GM12878 (cell line): ENCODE measurements at places on chromosomes 2 and 18.

- H3K4me3 ChIP-seq: no peak overlapping the region
- no peaks in the 10 kb centered on the region for H3K36me3 ChIP-seq
- peaks cover 9% of the 10 kb centered on the region; the same call in 1 of the 2 replicates for H3K4me1 ChIP-seq
- no peaks in the 10 kb centered on the region for H3K27me3 ChIP-seq
- no peak for DNase-seq
- H3K27ac ChIP-seq: no peak overlapping the region
These were observed 17.8 kb downstream of the SERPINB13 start for GRCh38 chr18:63604791-63605567.

- no peak overlapping the region for H3K4me3 ChIP-seq
- no peak overlapping the region for H3K27ac ChIP-seq
- H3K27me3 ChIP-seq: no peaks in the 10 kb centered on the region
- H3K36me3 ChIP-seq: no peaks in the 10 kb centered on the region
- H3K4me1 ChIP-seq: no peaks in the 10 kb centered on the region
These were observed 58.4 kb upstream of the TMEM247 start for GRCh38 chr2:46420945-46421344.

DNA sequence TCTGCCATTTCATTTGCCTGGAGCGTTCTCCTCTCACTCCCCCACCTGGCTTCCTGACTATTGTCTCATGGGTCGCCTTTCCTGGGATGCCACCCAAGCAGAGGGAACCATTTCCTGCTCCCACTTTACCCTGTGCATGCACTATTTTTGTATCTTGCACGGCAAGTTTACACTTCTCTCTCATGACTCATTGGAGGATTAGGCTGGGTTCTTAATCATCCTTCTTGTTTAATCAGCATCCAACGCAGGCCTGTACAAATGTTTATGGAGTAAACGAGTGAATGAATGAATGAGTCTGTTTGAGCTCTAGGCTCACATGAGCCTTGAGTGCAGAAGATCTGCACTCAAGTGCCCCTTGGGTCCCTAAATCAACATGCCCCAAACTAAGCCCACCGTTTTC is 3.8 kb upstream of the ARHGAP25 start:
- no peak overlapping the region for H3K27ac ChIP-seq
- DNase-seq: no peak
- H3K27me3 ChIP-seq: no peaks in the 10 kb centered on the region; the same call in 1 of the 2 replicates
- peaks cover 26% of the 10 kb centered on the region for H3K4me1 ChIP-seq
- H3K36me3 ChIP-seq: no peaks in the 10 kb centered on the region
- H3K4me3 ChIP-seq: no peak overlapping the region

GRCh38 chr2:167544602-167545001 is 656.3 kb downstream of the XIRP2 start:
- H3K4me1 ChIP-seq: no peaks in the 10 kb centered on the region
- H3K27ac ChIP-seq: no peak overlapping the region
- no peak for DNase-seq
- no peaks in the 10 kb centered on the region for H3K27me3 ChIP-seq
- H3K36me3 ChIP-seq: no peaks in the 10 kb centered on the region
- H3K4me3 ChIP-seq: no peak overlapping the region

DNA sequence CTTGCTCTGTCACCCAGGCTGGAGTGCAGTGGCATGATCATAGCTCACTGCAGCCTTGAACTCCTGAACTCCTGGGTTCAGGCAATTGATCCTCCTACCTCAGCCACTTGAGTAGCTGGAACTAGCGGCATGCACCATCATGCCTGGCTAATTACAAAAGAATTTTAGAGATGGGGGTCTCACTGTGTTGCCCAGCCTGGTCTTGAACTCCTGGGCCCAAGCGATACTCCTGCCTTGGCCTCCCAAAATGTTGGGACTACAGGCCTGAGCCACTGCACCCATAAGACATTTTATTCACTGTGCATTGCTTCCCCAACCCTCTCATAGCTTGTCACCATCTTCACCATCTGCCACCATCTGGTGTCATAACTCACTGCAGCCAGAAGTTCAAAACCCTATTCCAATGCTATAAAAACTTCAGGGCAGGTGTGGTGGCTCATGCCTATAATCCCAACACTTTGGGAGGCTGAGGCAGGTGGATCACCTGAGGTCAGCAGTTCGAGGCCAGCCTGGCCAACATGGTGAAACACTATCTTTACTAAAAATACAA is 78.7 kb downstream of the NCAPH start:
- no peaks in the 10 kb centered on the region for H3K36me3 ChIP-seq
- no peak overlapping the region for H3K4me3 ChIP-seq
- no peaks in the 10 kb centered on the region for H3K27me3 ChIP-seq
- H3K27ac ChIP-seq: no peak overlapping the region
- no peak for DNase-seq

- H3K27ac ChIP-seq: no peak overlapping the region
- no peaks in the 10 kb centered on the region; the same call in 1 of the 2 replicates for H3K4me1 ChIP-seq
- H3K27me3 ChIP-seq: peaks cover 2% of the 10 kb centered on the region
- no peak for DNase-seq
- no peak overlapping the region for H3K4me3 ChIP-seq
These were observed 14.1 kb upstream of the ZDBF2 start for GRCh38 chr2:206260188-206261012.

DNA sequence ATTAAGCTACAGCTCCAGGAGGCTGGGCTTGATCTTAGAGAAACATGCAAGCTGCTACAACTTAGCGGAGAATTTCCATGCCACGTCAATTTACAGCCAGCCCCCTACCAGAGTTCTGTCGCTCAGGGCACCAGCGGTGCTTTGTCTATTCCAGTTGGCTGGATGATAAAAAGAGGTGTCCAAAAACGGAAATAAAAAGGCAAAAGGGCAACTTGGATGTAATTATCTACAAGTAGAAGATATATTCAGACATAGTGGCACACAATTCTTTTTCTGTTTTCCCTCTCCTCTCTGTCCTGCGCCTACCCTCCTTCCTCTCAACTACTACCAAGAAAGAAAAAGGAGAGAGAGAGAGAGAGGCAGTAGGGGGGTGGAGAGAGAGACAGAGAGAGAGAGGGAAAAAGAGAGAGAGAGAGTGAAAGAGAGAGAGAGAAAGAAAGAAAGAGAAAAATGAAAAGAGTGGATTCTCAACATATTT is 363 bp upstream of the RFTN2 start:
- DNase-seq: no peak
- no peaks in the 10 kb centered on the region for H3K36me3 ChIP-seq
- no peak overlapping the region for H3K27ac ChIP-seq
- no peaks in the 10 kb centered on the region for H3K4me1 ChIP-seq

DNA sequence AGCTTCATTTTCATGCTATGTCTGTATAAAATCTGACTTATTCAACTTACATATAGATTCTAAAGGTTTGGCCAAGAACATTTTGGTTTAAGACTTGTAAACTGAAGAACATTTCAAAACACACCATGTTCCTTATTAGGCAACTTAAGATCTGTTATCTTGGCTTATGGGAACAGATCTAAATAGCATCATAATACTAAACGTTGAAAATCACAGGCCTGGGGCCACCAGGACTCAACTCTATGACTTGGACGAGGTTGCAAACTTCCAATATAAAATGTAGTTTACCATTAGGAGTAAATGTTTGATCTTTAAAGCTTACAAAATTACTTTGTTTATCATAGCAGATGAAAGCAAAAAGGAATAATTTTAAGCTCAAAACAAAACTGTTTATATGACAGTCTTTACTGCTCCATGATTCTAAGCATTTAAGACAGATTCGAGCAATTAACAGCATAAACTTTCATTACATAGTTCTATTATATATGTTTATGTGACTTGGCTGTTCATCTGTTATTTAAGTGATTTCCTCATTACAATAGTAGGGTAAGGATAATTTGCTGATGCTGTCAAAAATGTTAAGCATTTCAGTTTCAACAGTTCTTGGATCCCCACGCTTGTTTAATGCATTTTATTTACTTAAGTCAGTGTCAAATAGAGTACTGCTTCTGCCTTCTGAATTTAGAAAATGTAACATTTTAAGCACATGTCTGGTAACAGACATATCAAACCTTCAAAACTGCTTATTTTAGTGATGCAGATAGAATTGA is 8.3 kb downstream of the TCF4 start:
- H3K4me1 ChIP-seq: no peaks in the 10 kb centered on the region
- DNase-seq: no peak
- no peaks in the 10 kb centered on the region for H3K36me3 ChIP-seq
- no peak overlapping the region for H3K4me3 ChIP-seq
- H3K27ac ChIP-seq: no peak overlapping the region

DNA sequence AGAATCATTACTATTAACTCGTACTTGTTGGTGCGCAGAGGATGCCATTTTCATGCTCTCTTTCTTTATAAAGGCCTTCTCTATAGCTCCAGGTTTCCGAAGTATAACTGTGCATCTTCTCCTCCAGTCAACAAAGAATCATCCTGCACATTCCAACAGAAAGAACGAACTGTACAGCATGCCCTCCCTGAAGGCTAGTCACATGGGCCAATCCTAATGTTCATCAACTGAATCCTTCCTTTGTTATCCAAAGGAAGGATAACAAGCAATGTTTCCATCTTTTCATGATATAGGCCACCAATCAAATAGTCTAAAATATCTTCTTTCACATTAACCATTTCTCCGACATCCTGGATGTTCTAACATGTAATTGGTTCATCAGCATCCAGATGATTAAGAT is 66.9 kb upstream of the LDLRAD4 start:
- H3K4me1 ChIP-seq: no peaks in the 10 kb centered on the region
- no peaks in the 10 kb centered on the region for H3K36me3 ChIP-seq
- H3K27ac ChIP-seq: no peak overlapping the region
- no peaks in the 10 kb centered on the region for H3K27me3 ChIP-seq
- DNase-seq: no peak
- H3K4me3 ChIP-seq: no peak overlapping the region

GRCh38 chr18:30597202-30597601 is 445.3 kb downstream of the DSC3 start:
- no peak overlapping the region for H3K4me3 ChIP-seq
- H3K36me3 ChIP-seq: no peaks in the 10 kb centered on the region
- DNase-seq: no peak
- no peaks in the 10 kb centered on the region for H3K27me3 ChIP-seq

DNA sequence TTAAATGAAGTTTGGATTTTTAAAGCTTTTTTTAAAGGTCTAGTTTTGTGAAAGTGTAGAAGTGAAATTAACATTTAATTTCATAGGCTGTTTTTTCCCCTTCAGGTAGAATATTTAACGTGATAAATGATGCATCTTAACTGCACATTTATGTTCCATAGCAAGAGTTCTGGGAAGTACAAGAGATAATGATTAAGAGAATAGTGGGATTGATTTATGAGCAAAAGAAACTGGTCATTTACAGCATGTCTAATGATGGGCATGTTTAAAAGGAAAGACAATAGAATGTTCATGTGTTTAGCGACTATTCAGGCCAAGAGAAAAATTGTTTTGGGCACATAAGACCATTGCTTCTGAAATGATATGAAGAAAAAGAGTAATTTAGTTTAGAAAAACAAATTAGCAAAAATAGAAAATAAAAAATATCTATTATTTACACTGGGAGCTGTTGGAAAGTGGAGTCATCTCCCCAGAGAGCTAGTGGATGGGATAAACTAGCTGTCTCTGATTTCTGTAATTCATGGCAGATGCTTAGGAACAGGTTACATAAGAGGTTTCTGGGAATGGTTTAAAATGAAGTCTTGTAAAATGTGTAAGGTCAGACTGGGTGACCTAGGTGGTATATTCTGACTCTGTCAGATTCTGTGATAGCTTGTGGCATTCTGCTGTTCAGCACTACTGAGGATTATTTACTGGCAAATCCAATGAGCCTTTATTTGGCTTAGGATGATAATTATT is 60.7 kb downstream of the WDR7 start:
- no peaks in the 10 kb centered on the region for H3K27me3 ChIP-seq
- H3K4me1 ChIP-seq: peaks cover 3% of the 10 kb centered on the region; the same call in 1 of the 2 replicates

DNA sequence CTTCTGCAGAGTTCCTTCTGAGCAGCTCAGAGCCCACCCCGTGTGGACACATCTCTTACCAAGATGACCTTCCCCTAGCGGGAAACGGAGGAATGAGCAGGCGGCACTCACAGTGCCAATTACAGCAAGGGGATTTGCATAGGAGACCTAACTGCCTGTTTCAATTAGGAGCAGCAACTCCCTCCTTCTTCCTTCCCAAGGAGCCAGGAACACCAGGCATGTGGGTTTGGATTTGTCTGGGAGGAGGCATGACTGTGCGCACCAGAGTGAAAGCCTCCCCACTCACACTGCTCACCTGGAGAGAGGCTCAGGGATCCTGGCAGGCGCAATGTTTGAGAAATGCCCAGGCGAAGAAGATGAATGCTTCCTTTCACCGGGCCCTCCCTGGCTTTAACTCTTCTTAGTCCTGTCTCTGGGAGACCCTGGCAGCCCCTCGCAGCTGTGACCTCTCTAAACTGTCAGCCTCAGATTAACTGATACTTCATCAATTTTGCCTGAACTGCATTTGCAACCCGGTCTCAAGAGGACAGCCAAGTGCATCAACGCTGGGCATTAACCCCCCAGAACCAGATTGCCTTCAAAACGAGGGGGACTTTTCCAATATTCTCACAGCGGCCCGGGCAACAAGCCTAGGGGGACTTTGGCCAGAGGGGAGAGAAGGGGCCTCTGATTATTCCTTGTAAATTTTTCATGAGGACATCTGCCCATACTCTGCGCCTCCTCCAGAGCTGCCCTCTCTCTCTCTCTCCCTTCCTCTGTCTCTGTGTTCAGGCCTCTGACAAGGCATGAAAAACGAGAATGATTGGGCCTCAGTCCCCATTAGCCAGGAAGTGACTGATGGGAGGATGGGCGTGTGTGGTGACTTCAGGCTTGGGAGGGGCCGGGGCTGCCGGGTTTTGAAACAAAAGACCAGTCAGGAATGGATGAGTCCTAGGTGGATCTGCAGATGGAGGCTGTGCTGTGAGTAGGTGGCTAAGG is 93.8 kb downstream of the CMPK2 start:
- H3K27ac ChIP-seq: no peak overlapping the region
- H3K4me1 ChIP-seq: no peaks in the 10 kb centered on the region
- DNase-seq: no peak
- no peak overlapping the region for H3K4me3 ChIP-seq
- H3K27me3 ChIP-seq: no peaks in the 10 kb centered on the region

- no peak overlapping the region for H3K27ac ChIP-seq
- no peaks in the 10 kb centered on the region for H3K27me3 ChIP-seq
- no peaks in the 10 kb centered on the region for H3K36me3 ChIP-seq
- no peak overlapping the region for H3K4me3 ChIP-seq
- H3K4me1 ChIP-seq: no peaks in the 10 kb centered on the region
- DNase-seq: no peak
These were observed 373.9 kb upstream of the MC4R start for GRCh38 chr18:60746491-60746890.

DNA sequence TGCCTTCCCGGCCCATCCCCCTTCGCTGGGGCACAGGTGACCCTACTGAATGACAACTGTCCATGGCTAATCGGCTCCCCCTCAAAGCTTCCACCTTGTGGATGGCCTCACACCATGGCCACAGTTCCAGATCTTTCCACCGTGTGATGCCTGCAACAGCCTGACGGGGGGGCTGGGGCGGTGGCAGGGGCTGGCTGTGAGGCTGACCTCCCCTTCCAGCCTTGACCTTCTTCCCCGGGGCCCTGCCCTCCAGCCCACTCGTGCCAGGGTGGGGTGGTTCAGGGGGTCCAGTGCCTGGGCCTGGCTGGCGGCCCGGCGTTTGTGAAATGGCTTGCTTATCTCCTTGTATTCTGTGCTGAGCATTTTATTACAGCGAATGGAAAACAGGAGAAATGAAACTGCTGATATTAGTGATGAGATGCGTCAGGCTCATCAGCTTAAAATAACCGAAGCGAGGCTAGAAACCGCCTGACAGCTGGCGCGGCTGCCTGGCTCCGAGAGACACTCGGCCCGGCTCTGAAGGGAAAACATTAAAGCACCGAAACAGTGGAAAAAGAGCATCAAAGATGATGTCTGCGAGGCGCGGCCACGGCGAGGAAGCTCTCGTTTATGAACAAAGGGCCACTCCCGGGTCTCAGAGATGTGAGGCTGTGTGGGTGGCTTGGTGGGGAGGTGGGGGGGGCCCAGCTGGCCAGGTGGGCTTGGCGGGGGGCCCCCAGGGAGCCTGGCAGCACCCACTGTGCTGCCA is 916 bp upstream of the PDCD1 start:
- peaks cover 43% of the 10 kb centered on the region for H3K4me1 ChIP-seq
- no peak for DNase-seq
- H3K36me3 ChIP-seq: no peaks in the 10 kb centered on the region
- no peaks in the 10 kb centered on the region for H3K27me3 ChIP-seq
- H3K4me3 ChIP-seq: peak overlapping the region; percentile 56; the same call in 1 of the 2 replicates
